Activated CD4-positive, alpha-beta memory T cell treated with anti-CD3 and anti-CD28 coated beads for 36 hours (primary cell): ENCODE measurements at places on chromosomes 4 and X.
A peak's percentile ranks its signal among the peaks of the same experiment; 100 is the strongest.

DNA sequence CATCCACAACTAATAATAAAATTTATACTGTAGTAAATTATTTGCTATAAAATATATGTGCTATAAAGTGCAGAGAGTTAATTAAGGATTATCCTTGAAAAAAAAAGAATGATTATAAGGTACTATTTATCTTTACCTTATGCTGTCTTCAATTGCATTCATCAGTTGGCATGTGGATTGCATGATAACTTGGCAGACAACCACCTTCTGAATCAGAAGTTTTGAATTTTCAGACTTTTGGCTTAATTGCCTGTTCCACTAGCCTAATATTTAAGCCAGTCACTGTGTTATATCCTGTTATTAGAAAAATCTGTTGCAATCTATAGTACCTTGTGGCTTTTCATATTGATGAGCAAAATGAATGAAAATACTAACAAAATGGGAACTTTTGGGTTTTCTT is 1040.3 kb upstream of the PCDH10 start:
- no peak for DNase-seq

DNA sequence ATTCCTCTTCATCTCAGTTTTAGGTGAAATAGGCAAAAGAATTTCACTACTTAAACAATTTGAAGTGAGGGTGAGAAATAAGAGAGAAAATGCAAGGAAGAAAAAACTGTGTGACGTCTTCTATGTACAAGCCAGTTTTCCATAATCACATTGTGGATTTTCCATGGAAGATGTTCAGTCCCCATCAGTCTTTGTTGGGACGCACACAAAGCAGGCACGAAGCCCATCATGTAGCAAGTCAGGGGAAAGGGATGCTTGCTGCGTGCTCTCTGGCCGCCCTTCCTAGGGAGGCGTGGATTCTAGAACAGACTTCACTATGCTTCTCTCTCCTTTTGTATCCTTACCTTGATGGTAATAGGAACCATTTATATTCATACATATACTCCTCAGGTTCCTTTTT is 54.7 kb downstream of the RBPJ start:
- DNase-seq: no peak

GRCh38 chr4:56701161-56701480 is 20.0 kb upstream of the HOPX start:
- DNase-seq: no peak

- no peak for DNase-seq
Measured at GRCh38 chrX:9429767-9430166, 35.1 kb upstream of the TBL1X start.

DNA sequence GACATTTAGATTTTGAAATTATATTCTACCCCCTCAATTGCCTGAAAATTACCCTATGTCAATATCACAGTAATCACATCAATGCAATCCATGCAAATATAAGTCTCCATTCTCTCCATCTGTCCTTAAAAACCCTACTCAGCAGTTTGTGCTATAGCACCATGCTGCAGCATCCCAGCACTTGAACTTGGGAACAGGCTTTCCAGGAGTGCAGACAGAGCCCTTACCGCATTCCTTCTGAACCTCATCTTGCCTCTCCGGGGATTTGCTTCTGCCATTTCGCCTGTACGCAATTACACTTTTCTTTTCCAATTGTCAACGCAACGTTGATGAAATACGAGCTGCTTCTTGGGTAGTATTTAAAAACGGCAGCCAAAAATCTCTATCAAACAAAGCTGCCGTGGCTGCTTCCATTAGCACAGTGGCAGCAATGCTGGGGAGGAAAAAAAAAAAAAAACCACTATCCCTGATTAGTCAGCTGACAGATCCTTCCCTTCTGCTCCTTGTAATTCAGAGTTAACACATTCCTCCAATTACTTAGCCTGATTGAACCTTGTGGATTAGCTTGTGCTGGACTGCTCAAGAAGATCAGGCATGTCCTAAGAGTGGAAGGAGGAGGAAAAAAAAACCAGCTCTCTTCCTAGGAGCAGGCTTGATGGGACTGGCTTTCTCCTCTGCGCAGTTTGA is 65.6 kb downstream of the MCF2 start:
- no peak for DNase-seq

GRCh38 chrX:118698516-118699170 is 28.8 kb upstream of the IL13RA1 start:
- DNase-seq: no peak

GRCh38 chr4:159451006-159451405 is 348.1 kb downstream of the RAPGEF2 start:
- no peak for DNase-seq

- peak; percentile 58 for DNase-seq
Measured at GRCh38 chr4:8267077-8267476, 2.5 kb upstream of the HTRA3 start.

DNA sequence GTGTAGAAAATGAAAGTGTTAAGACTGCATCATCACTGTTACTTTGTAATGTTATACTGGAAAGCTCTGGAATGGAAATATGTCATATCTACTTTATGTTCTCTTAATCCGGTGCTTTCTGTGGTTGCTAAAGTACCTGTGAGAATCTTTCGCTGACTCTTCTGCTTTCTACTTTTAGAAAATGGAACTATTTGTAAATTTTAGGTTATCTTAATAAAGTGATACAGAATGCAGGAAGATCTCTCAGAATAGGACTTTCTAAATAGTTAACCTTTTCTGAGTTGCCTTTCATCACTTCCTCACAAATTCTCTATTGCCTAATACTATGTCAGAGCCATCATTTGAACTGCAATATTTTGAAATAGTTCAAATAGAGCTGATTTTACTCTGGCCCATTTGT is 69.3 kb downstream of the BMP2K start:
- no peak for DNase-seq

- DNase-seq: no peak
Measured at GRCh38 chr4:36056136-36056535, 188.2 kb downstream of the ARAP2 start.

DNA sequence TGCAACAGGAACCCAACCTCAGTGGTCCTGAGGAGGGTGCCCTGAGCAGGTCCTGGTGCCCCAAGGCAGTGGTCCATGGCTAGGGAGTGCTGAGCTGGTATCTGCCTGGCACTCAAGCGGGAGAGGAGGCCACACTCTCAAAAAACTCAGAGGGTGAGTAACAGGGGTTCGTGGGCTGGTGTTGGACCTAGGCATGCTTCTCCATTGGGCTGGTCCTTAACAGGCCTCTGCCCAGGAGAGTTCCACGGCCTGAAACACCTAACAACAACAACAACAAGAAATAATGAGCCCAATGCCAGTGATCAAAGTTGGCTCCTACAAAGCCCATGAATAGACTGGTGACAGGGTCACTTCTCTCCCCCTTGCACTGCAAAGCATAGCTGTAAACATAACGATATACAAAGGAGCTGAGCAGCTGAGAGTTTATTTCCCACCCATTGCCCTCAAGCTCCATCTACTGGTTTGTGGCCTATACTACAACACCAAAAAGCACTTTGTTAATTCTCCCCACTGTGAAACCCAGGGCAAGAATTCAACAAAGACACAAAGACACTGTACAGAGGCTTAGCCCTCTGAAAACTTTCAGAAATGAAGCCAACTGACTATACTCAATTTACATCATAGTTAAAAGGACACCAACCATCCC is 736.1 kb upstream of the ADGRL3 start:
- no peak for DNase-seq

DNA sequence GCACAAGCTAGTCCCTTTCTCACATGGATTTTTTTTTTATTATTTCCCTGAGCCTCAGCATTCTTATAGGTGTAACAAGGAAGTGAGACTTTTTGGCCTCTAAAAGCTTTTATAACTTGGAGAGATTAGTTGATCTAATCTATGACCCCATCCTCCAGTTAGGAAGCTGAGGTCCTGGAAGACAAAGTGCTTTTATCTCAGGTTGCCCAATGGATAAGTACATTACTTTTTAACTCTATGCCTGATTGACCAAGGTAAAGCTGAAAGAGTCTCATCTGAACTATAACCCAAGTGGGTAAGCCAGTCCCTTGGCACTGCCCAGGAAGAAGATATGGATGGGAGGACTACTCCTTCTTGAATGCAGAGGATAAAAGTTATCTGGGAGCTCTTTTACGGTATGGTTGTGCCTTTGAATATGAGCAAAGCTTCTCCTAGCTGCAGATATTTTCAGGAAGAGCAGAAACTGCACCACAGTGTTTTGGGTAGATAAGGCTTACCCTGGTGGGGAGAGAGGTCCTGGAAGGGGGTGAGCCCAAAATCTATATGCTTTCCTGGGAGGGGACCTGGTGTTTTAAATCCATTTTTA is 40.2 kb downstream of the VSIG4 start:
- DNase-seq: no peak

- no peak for DNase-seq
Measured at GRCh38 chrX:67544281-67545035, 637 bp downstream of the AR start.

- no peak for DNase-seq
Measured at GRCh38 chr4:68076194-68076593, 53.5 kb downstream of the TMPRSS11F start.

DNA sequence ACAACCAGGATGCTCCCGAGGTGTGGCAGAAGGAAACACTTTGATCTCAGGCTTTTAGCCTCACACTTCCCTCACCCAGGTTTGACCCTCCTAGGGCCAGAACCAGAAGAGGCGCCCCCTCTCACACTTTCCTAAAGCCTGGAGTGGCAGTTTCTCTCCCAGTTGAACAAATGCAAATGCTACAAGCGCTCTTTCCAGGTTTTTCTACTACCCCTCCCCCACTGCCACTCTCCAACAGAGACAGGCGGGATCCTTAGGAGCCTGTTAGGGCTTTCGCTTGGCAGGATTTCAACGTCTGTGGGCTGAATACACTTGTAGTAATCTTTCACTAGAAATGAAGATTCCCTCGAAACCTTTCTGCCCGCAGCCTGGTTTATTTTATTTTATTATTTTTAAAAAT is 2.4 kb downstream of the TSC22D3 start:
- DNase-seq: no peak

DNA sequence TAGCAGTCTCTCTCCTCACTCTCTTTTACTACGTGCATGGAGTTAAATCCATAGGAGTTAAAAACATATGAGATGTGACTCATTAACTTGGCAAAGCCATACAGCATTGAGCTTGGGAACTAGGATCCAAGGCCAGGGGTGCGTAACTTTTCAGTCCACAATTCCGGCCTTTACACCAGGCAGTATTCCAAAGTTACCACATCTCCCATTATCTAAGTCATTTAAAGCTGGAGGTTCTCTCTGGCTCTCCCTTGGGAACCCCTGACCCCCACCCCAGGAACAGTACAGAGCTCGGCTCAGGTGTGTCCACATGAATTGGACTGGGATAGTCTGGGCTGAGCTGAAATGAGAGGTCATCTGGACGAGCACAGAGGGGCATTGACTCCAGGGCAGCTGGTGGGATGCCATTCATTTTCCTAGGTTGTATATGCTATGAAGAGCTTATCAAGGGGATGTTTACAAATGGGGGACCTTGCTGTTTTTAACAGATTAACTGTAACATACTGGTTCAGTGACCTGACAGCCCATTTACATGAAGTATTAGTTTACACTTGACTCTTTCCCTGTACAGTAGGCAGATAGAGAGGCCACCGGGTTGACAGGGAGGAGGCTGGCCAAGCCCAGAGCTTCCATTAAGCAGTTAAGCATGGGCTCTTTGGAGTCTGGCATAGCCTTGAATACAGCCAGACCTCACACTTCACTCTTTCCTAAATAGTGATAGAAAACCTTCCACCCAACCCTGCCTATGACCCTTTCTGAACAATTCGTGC is 128.8 kb downstream of the RAB28 start:
- DNase-seq: no peak

DNA sequence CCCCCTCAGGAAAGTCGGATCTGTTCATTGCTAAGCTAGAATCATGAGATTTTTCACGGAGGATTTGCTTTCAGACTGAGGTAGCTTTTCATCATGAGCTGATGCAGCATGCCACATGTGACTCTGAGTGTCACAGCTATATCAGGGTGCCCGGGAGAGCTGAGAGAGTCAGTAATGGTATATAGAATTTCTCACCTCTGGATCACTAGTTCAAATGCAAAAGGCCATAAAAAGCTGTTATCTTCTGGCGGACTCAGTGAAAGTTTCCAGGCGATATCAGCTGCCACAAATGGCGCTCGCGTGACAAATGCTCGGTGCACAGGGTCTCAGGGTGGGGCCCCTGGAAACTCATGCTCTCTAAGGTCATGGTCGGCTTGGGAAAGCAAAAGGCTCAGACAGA is 150.1 kb downstream of the DHX15 start:
- DNase-seq: no peak

- DNase-seq: no peak
Measured at GRCh38 chrX:133852837-133853356, 132.5 kb downstream of the GPC3 start.

GRCh38 chrX:11117745-11118144 is 6.6 kb downstream of the HCCS start:
- DNase-seq: no peak

GRCh38 chr4:164056426-164057142 is 562.1 kb downstream of the TMA16 start:
- no peak for DNase-seq

GRCh38 chr4:123299212-123299691 is 97.3 kb upstream of the SPRY1 start:
- no peak for DNase-seq

GRCh38 chrX:49243166-49243565 is 7.9 kb downstream of the CCDC22 start:
- no peak for DNase-seq

DNA sequence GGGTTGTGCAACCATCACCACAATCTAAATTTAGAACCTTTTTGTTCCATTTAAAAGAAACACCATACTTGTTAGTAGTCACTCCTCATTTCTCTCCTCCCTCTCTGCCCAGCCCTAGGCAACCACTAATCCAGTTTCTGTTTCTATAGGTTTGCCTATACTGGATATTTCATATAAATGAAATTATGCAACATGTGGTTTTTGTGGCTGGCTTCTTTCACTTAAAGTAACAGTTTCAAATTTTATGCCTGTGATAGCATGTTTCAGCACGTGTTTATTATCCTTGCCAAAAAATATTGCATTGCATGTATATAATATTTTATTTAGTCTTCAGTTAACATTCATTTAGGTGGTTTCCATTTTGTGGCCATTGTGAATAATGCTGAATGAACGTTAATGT is 437.6 kb downstream of the IL1RAPL1 start:
- DNase-seq: no peak

DNA sequence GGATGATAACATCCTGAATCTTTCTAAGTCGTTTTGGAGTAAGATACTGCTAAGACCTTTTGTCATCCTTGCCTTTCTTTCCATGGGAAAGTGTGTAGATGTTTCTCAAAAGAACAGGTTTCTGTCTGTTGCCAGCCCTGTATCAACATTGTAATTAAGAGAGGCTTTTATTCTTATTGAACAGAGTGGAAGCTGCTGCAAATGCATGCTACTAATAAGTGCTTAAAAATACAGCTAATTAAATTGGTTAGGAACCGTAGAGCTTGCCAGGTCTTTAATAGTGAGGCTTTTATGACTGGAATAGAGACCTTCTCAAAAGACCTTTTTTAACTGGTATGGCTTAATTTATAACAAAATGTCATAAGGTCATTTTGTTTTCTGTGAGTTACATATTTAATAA is 34.4 kb downstream of the INTU start:
- DNase-seq: no peak

DNA sequence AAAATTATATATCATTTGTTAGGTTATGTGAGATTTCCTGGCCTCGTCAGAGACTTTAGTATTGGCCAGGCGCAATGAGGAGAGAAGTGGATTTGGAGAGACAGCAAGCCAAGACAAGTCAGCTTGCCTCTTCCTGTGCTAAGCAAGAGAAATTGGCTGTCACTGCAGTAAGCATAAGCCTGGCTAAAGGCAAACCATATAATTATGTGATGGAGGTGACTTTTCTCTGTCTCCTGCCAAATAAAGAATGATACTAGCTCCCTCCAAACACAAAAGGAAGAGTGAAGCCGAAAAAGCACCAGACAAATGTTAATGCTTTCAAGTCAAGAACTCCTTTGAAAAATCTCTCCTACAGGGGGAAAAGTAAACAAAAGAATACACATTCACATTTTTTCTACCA is 2246.0 kb downstream of the ARAP2 start:
- no peak for DNase-seq
